GM03348 (cell line): ENCODE measurements at places on chromosomes 11 and 22.

DNA sequence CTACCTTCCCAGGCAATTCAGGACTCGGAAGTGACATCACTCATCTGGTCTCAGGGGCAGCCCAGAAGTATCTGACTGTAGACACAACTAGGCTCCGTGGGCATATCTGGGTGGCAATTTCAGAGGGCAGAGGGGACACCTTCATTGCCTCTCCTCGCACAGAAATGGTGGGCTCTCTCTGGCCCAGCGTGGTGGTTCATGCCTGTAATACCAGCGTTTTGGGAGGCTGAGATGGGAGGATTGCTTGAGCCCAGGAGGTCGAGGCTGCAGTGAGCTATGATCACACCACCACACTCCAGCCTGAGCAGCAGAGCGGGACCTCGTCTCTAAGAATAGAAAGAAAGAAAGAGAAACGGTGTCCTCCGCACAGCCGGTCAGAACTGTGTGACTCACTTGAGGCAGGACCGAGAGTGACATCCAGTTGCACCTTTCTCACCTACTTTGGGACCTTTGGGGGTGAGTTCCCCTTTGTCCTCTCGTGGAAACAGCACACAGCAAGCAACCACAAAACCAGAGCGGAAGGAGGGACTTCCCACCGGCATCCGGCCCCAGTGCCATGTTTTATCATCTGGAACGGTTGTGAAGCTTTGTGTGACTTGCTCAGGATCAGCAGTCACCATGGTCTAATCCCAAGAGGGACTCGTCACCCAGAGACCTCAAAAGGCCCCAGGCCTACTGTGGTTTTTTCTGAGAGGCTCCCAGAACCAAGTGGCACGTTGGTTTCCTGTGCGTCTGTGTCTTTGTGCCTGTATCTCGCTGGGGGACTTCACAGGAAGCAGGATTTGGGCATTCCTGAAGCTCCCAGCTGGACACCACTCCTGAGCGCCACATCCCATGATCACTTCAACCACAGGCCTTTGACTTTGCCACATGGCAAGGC lies 38.4 kb upstream of the EMID1 start:
- DNase-seq = no peak

DNA sequence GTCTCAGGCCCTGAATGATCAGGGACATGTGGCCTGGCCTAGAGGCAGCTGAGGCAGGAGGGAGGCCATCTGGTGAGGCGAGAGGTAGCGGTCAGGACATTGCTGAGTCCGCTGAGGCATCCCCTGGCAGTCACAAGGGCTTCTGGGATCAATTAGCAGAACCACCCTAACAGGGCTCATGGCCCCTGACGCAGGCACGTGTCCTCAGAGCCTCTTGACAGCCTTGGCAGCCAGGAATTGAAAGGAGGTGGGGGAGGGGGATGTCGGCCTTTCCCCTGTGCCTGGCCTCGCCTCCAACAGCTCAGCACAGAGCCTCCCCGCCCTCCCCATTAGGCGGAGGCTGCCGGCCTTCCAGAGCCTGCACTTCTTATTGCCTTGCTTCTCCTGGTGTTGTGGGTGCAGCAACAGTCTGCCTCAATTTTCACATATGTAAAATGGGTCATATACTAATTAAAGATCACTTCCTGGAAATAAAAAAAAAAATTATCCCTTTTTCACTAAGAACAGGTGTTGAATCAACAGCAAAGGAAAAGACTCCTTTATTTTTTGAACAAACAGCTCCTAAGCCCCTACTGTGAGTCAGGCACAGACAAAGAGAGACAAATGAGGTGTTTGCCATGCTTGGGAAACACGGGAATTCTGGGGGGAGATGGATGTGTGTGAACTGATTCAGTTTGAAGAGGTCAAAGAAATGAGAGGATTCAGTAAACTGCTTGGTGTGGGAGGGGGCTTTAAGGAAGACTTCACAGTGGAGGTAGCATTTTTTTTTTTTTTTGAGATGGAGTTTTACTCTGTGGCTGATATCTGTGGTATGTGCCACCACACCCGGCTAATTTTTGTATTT lies 55.3 kb downstream of the NFAM1 start:
- DNase-seq = peak; percentile 79

DNA sequence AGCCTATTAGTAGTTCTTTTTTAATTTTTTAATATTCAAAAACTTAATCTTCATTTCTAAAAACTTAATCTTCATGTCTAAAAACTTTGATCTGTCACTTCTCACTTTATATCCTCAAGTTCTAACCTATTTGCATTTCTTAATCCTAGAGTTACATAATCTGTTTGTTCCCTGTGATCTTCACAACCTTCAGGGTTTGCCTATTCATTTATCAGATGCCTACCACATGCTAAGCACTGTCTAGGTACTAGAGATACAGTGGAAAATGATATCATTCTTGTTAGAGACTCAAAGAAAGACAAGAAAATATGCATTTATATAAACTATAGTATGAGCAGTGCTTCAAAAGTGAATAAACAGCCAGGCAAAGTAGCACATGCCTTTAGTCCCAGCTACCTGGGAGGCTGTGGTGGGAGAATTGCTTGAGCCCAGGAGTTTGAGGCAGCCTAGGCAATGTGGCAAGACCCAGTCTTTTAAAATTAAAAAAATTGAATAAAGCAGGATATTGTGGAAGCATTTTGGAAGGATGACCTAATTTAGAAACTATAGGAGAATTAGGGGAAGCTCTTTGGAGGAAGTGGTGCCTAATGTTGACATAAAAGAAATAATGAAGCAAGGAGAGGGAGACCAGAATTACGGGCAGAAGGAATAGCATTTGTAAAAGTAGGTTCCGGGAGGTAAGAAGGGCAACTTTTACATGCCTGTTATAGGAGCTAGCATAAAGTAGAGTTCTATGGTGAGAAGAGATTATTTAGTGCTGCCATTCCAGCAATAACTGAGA lies 54.4 kb upstream of the GRK2 start:
- DNase-seq = no peak

DNA sequence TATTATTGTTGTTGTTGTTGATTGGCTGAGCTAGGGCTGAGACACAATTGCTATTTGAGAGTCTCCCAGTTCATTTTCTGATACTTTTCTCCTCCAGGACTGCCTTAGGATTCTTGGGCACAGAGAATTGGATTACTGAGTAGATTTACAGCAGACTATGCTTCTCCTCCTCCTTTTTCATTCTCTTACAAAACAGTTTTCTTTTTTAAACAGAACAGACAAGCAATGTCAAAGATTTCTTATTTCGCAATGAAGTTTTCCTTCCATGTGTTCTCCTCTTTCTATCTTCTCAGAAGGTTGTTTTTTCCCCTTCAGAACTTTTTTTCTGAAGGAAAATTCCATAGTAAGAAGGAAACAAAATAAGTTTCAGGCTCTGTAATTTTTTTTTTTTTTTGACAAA lies 19.8 kb upstream of the TIMP3 start:
- DNase-seq = peak; percentile 44

- DNase-seq = no peak
Measured at GRCh38 chr11:24521601-24522000, 24.7 kb downstream of the LUZP2 start.

- DNase-seq = no peak
Measured at GRCh38 chr22:44998296-44998695, 11.5 kb downstream of the PHF21B start.

DNA sequence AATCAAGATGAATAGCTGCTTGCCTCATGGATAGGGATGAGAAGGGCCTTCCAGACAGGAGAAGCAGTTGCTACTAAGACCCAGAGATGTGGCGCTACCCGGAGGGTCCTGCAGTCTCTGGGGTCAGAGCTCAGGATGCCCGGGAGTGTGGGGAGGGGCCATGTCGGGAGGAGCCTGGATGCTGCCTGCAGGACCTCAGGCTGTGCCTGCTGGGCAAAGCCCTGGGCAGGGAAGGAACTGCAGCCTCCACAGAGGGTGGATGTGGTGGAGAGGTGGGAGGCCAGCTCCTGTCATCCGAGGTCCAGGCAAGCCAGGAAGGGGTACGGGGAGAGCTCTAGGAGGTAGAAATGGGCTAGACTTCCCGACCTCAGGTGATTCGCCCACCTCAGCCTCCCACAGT lies 11.0 kb downstream of the PRR5 start:
- no peak for DNase-seq

DNA sequence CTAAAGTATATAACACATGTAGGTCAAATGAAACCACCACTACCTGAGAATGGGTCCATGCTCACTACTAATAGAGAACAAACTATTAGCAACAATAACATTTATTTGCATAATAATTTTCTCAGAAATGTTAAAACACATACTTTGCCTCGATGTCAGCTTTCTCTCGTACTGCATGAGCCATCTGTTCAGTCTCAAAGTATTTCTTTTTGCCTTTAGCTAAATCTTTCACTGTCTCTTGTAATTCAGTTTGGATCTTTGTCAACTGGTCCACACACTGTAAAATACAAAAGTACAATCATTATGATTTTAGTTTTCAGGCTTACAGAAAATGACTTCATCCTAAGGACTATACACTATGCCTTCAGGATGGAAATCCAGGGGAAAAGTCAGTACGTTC lies 153.3 kb downstream of the FCHSD2 start:
- no peak for DNase-seq

DNA sequence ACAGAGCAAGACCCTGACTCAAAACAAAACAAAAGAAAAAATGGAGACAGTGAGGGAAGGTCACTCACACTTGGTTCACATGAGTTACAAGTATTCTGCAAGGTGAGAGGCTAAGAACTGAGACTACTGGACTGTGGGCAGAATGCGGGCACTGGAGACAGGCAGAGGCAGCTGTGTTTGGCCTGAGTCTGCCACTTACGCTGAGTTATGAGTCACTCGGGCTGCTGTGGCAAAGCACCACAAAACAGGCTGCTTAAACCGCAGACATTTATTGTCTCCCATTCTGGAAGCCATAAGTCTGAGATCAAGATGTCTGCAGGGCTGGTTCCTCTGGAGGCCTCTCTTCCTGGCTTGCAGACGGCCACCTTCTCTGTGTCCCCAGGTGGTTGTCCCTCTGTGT lies 122.8 kb downstream of the SHANK2 start:
- DNase-seq = peak; percentile 49

DNA sequence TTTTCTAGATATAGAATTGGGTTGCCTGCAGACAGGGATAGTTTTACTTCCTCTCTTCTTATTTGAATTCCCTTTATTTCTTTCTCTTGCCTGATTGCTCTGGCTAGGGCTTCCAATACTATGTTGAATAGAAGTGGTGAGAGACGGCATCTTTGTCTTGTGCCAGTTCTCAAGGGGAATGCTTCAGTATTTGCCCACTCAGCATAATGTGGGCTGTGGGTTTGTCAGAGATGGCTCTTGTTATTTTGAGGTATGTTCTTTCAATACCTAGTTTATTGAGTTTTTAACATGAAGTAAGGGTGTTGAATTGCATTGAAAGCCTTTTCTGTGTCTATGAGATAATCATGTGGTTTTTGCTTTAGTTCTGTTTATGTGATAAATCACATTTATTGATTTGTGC lies 273.9 kb upstream of the CHORDC1 start:
- DNase-seq = no peak

DNA sequence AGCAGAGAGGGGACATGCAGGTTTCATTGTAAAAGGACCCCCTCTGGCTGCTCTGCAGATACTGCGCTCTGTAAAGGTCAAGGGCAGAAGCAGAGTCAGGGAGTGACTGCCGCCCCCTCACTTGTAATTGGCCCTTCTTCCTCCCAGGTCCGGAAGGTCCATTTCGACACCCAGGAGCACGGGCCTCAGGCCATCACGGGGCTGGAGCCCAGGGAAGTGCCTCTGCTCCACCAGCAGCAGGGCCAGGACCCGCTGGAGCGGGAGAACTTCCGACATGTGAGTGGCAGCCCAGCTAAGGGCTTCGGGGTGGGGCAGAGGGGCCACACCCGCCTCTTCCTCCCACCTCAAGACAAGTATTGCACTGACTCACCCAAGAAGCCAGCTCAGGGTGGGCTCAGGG lies 24.0 kb upstream of the LRRC10B start:
- no peak for DNase-seq

- DNase-seq = peak; percentile 16
Measured at GRCh38 chr22:27022274-27022895, 365.0 kb downstream of the MIAT start.

DNA sequence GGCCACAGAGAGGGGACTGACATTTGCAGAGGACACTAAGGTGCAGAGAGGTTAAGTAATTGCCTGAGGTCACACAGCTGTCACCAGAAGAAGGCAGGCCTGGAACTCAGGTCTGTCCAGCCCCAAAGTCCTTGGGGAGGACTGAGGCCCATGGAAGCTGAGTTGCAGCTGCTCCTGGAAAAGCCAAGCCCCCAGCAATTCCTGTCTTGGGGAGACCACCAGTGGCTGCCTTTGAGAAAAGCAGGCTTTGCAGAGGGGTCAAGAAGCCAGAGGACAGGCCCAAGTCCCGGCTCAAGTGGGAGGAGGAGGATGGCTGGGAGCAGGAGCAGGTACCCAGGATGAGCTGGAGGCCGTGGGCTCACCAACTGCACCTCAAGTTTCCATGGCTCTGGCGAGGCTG lies 3.4 kb downstream of the NFAM1 start:
- no peak for DNase-seq
